ENCODE measurements at places on chromosomes 13 and 19.

- H3K27ac ChIP-seq: peak overlapping the region; percentile 58
- no peak overlapping the region for H3K4me3 ChIP-seq
- H3K4me1 ChIP-seq: peaks cover 11% of the 10 kb centered on the region
Measured at GRCh38 chr13:100382785-100383184, 205.8 kb downstream of the GGACT start.

GRCh38 chr13:103133556-103133955 lies 67.3 kb upstream of the SLC10A2 start:
- DNase-seq: peak; percentile 4
- no peaks in the 10 kb centered on the region for H3K36me3 ChIP-seq
- no peaks in the 10 kb centered on the region for H3K4me1 ChIP-seq
- H3K4me3 ChIP-seq: no peak overlapping the region
- H3K27me3 ChIP-seq: no peaks in the 10 kb centered on the region

- DNase-seq: no peak
- no peaks in the 10 kb centered on the region for H3K27me3 ChIP-seq
- no peaks in the 10 kb centered on the region for H3K4me1 ChIP-seq
Measured at GRCh38 chr13:99894840-99895443, 76.6 kb downstream of the ZIC5 start.

DNA sequence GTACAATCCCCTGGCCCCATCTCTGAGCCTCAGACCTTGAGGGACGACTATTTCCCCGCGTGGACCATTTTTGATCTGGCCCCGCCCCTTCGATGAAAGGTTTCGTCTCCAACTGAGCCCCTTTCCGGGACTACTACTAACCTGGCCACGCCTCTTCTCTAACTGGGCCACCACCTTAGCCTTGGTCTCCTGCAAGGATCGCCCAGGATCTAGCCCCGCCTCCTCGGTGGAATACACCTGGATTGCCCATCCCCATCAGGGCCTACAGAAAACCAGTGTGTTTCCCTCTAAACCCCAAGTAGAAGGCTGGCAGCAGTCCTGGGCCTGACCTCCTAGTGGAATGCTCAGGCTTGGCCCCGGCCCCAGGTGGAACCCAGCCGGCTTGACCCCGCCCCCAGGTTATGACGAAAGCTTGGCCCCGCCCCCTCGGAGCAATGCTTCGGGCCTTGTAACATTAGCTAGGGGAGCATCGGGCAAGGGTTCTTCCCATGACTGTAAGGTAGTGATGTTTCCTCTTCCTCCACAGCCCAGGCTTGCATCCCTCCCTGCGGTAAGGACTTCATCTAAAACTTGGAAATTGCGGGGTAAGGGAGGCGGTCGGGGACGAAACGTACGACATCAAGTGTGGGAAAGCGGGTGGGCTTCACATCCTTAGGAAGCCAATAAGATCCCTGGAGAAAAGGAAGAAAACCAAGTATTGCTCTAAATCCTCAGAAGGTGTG lies 9.1 kb downstream of the SPACA6 start:
- peak overlapping the region; percentile 90 for H3K27ac ChIP-seq
- DNase-seq: peak; percentile 73
- peak overlapping the region; percentile 83 for H3K4me3 ChIP-seq
- H3K27me3 ChIP-seq: no peaks in the 10 kb centered on the region
- peaks cover 46% of the 10 kb centered on the region for H3K4me1 ChIP-seq

DNA sequence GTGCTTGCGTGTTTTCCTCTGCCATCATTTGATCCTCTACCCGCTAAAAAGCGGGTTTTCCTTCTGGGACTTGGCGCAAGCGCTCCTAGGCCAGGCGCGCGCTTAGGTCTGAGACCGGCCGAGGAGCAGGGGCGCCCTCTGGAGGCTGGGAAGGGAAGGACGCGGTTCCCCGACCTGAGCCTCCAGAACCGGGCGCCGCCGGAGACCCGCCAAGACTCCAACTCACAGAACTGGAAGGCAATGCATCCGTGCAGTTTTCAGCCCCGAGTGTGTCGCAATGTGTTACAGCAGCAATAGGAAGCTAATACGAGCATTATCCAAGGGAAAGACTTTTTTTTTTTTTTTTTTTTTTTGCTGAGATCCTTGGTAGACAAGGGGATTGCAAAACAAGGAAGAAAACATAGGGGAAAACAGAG lies 190.9 kb downstream of the COL4A1 start:
- no peak for DNase-seq
- H3K27ac ChIP-seq: no peak overlapping the region
- no peak overlapping the region for H3K4me3 ChIP-seq
- H3K36me3 ChIP-seq: no peaks in the 10 kb centered on the region

GRCh38 chr19:45020071-45020470 lies 18.8 kb upstream of the CLASRP start:
- H3K4me1 ChIP-seq: peaks cover 9% of the 10 kb centered on the region
- peaks cover 71% of the 10 kb centered on the region for H3K36me3 ChIP-seq
- no peak overlapping the region for H3K27ac ChIP-seq
- DNase-seq: no peak
- H3K27me3 ChIP-seq: no peaks in the 10 kb centered on the region
- H3K4me3 ChIP-seq: no peak overlapping the region

GRCh38 chr13:28493740-28494503 lies 1.0 kb downstream of the FLT1 start:
- DNase-seq: no peak
- H3K36me3 ChIP-seq: no peaks in the 10 kb centered on the region
- peaks cover 63% of the 10 kb centered on the region for H3K27me3 ChIP-seq
- no peak overlapping the region for H3K4me3 ChIP-seq

DNA sequence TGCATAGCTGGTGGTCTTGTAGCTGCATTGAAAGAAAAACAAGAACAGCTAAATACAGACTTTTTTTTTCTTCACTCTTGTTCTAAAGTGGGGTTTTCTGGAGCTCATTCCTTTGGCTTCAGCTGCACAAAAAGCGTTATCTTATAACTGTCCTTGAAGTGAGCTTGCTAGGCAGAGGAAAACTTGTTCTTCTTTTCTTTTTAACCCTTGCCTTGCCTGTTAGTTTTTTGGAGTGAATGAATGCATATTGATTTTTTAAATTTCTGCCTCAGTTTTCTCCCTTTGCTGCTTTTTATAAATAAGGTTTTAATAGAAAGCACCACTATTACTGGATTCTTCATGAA lies 1.5 kb downstream of the ZNF765 start:
- peaks cover 33% of the 10 kb centered on the region for H3K36me3 ChIP-seq
- H3K27ac ChIP-seq: no peak overlapping the region

- peaks cover 15% of the 10 kb centered on the region for H3K27me3 ChIP-seq
- H3K36me3 ChIP-seq: no peaks in the 10 kb centered on the region
- H3K4me3 ChIP-seq: no peak overlapping the region
- no peak overlapping the region for H3K27ac ChIP-seq
Measured at GRCh38 chr13:27001705-27002104, 169.9 kb downstream of the USP12 start.

DNA sequence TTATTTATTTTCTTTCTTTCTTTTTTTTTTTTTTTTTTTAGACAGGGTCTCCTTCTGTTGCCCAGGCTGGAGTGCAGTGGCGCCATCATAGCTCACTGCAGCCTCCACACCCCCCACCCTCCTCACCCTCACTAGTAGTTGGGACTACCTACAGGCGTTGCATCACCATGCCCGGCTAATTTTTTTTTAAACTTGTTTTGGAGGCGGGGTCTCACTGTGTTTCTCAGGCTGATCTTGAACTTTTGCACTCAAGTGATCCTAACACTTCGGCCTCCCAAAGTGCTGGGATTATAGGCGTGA lies 33.6 kb downstream of the GJA3 start:
- H3K4me3 ChIP-seq: no peak overlapping the region
- H3K36me3 ChIP-seq: no peaks in the 10 kb centered on the region
- H3K27me3 ChIP-seq: no peaks in the 10 kb centered on the region
- peak; percentile 27 for DNase-seq

DNA sequence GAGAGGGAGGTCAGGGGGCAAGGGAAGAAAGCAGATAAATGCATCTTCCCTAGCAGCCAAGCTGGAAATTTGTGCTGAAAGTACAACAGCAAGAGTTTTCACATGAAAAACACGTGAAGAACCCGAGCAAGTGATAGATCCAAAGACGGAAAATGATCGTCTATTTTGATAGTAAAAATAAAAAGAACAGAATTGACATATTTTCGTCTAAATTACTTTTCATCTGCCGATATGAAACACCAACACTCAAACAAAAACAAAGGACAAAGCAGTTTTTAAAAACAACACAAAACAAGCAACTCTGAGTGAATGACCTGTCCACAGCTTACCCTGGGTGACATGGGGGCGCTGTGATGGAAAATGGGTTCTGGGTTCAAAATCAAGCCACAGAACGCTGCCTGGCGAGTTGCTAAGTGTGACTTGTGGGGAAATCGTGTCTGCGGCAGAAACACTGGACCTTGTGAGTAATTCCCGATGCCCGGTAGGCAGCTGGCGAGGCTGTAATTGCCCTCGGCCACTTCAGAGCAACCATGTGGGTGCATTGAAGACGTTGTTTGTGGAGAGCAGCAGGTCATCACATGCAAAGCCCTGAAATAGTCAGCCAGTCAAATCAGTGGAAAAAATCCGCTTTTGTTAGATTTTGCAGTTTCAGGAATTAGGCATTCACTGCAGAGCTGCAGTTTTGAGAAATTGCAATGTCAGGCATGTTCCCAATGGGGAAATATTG lies 7.4 kb downstream of the SOX1 start:
- H3K4me3 ChIP-seq: no peak overlapping the region
- H3K27ac ChIP-seq: no peak overlapping the region
- no peaks in the 10 kb centered on the region for H3K4me1 ChIP-seq
- H3K27me3 ChIP-seq: no peaks in the 10 kb centered on the region
- no peak for DNase-seq

GRCh38 chr13:44989941-44990340 lies 603 bp downstream of the GPALPP1 start:
- H3K36me3 ChIP-seq: peaks cover 8% of the 10 kb centered on the region
- peak overlapping the region; percentile 95 for H3K4me3 ChIP-seq
- H3K27ac ChIP-seq: peak overlapping the region; percentile 98
- no peaks in the 10 kb centered on the region for H3K27me3 ChIP-seq
- no peak for DNase-seq

DNA sequence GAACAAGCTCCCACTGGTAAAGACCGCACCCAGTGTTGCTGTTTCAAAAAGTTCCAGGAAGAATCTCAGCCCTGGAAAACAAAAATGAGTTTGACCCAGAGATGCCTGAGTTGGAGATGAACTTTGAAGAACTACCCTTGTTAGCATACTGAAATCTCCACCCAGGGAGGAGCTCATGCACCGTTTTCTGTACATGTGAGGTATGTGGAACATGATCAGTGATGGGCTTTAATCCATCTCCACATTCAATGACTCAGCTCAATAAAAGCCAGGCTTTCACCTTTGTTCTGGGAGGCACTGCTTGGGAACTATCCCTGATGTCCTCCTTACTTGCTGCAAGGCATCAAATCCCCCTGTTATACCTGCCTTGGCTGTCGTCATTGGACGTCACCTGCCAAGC lies 279.9 kb downstream of the UQCRFS1 start:
- no peaks in the 10 kb centered on the region for H3K4me1 ChIP-seq
- no peaks in the 10 kb centered on the region for H3K36me3 ChIP-seq
- H3K27ac ChIP-seq: no peak overlapping the region
- no peaks in the 10 kb centered on the region for H3K27me3 ChIP-seq
- no peak for DNase-seq
- no peak overlapping the region for H3K4me3 ChIP-seq

DNA sequence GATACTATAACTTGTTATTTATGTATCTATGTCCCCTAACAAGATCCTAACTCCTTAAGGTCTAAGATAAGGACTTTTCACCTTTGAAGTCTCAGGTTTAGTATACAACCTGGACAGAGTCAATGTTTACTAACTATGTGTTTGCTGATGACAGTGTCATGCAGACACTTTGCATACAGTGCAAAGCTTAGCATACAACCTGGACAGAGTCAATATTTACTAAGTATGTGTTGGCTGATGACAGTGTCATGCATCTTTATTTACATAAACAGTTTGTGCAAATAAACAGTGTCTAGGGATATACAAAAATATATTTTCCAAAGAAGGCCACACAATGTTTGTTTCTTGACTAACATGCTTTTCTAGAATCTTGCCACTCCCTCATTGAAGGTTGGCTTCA lies 34.7 kb downstream of the DCT start:
- no peak overlapping the region for H3K27ac ChIP-seq
- no peak for DNase-seq
- H3K4me3 ChIP-seq: no peak overlapping the region
- H3K4me1 ChIP-seq: no peaks in the 10 kb centered on the region
- no peaks in the 10 kb centered on the region for H3K36me3 ChIP-seq

- H3K4me1 ChIP-seq: peaks cover 8% of the 10 kb centered on the region
- H3K27me3 ChIP-seq: peaks cover 44% of the 10 kb centered on the region
- H3K27ac ChIP-seq: no peak overlapping the region
- no peak for DNase-seq
- no peaks in the 10 kb centered on the region for H3K36me3 ChIP-seq
- no peak overlapping the region for H3K4me3 ChIP-seq
Measured at GRCh38 chr19:39518458-39518857, 3.5 kb downstream of the SELENOV start.

- H3K27ac ChIP-seq: no peak overlapping the region
- no peak overlapping the region for H3K4me3 ChIP-seq
- no peaks in the 10 kb centered on the region for H3K4me1 ChIP-seq
Measured at GRCh38 chr13:66844933-66845332, 385.2 kb downstream of the PCDH9 start.

DNA sequence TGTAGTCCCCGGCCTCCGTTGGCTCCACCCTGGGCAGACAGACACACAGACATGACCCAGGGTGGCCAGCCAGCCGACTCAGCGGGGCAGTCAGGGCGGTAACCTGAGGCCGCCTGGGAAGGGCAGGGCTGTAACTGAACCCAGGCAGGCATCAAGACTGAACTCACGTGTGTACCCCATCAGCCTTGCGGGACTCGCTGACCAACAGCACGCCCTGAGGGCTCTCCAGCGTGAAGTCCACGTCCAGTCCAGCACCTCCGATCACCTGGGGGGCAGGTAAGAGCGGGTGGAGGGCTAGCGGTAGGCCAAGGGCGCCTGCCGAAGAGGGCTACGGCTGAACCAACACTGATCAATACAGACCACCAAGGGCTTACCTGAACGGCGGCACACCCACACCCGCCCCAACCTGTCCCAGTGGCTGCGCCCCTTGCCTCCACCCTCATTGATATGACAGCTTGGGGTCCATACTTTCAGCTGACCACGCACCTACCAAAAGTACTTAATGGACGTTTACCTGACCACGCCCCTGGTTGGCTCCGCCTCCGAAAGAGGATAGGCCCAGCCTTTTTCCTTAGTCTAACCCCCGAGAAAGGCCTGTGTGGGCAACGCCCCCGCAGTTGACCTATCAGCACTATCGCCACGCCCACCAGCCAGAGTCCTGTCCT lies 791 bp downstream of the TMED1 start:
- H3K4me1 ChIP-seq: peaks cover 8% of the 10 kb centered on the region
- H3K36me3 ChIP-seq: peaks cover 26% of the 10 kb centered on the region
- H3K4me3 ChIP-seq: peak overlapping the region; percentile 95
- peak; percentile 32 for DNase-seq
- no peaks in the 10 kb centered on the region for H3K27me3 ChIP-seq

Data from MCF 10A (cell line).